ENCODE measurements at places on chromosomes 3 and 15.

GRCh38 chr3:169497567-169498257 lies 165.8 kb downstream of the MECOM start:
- DNase-seq = no peak

DNA sequence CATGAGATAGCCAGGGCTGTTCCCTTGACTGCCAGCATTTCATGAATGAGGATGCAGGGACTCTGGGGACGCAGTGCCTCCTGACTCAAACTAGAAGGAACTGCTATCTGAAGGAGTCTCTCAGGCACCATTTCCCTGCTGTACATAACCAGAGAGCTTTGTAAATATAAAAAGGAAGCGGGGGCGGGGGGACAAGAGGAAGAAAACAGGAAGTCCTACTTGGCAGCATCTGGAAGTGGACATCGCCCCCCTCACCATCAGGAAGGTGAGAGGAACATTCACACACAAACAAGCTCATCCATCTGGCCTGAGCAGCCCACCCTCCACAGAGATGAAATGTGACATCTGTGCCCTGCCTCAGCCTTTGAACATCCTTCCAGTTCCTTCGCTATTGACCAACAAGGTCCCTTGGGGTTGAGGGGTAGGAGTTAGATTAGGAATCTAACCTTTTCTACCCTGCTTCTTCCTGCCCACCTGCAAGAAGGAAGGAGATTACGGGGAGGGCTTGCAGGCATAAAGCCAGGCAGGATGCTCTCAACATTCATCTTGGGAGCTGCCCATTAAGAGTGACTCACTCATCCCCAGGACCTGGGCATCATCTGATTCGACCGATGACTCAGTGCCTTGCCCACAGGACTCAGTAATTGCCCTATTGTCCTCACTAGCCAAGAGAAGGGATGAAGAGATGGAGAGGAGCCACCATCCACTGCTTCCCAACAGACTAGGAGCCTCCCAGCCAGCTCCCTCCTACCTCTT lies 31.9 kb downstream of the SH3BP5 start:
- DNase-seq = no peak

DNA sequence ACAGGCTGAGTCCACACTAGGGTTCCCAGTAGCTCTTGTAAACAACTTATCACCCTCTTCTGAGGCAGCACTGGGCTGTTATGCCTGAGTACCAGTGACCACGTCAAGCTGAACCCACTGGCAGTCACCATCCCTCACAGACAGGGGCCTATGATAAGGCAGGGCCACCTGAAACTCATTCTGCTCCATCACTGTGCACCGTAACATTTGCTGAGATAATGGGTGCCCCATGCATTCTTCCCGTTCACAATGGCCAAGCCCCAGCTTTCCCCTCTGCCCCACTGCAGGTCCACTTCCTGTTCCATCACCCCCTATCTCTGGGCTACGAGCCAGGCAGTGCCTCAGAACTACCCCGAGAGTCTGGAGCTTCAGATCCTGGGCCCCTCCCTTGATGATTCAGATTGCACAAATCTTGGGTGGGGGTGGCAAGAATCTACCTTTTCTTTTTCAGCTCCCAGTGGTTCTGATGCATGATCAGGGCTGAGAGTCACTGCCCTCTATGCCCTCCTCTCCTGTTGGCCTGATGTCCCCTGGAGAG lies 158.0 kb downstream of the RAB11A start:
- DNase-seq = no peak

- DNase-seq = no peak
Observed at GRCh38 chr3:123138839-123139444, 62.8 kb upstream of the SEC22A start.

DNA sequence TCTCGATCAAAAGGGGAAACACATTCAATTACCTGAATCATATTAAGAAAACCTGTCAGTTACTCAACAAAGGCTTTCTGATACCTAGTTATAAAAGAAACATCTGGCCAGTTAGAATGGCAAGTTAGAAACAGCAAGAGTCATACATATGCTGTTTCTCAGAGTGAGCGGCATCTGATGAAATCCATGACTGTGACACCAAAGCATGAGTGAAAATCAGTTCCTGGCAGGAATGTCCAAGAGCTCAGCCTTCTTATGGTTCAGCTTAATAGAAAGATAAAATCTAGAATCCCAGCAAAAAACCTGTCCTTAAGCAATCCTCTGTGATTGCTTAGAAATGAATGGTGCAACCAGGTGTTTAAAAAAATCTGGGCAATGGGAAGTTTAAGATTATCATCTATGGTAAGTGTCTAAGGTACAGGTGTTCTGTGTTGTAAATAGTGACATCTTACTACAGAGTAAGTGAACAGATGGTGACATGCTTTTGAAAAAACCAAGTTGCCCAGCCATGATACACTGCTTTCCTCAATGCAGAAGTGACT lies 18.8 kb downstream of the B4GALT4 start:
- DNase-seq = no peak

- no peak for DNase-seq
Observed at GRCh38 chr3:55471522-55472280, 15.4 kb downstream of the WNT5A start.

DNA sequence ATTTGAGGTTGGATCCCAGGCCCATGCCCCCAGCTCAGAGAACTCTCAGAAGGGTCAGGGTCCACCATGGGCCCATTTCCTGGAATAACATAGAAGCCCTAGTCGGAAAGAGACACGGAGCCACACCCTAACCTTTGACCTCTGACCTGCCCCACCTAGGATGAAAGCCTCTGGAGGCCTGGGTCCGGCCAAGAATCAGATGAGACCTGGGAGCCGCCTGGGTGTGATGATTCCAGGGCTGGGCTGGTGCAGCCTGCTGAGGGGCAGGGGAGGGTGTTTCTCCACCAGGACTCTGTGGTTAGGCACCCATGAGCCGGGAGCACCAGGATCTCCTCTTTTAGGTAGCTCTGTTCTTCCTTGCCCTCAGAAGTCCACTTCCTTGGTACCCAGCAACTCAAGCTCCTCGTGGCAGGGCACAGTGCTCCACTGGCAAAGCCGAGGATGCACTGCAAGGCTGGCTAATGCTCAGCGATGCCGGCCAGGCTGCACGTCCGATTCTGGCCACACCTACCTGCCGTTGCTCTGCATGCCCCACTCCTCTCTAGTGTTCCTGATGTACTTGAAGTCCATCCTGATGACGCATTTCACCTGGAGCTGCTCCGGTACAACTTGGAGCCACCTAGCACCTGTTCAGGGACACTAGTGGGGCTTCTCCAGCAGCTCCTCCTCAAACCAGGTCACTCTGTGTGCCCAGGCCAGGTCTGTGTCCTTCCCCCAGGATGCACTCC lies 57.4 kb downstream of the ZNF445 start:
- DNase-seq = no peak

GRCh38 chr3:108088146-108088545 lies 2.7 kb downstream of the CD47 start:
- no peak for DNase-seq

- no peak for DNase-seq
Observed at GRCh38 chr3:52857864-52858263, 23.0 kb upstream of the MUSTN1 start.

DNA sequence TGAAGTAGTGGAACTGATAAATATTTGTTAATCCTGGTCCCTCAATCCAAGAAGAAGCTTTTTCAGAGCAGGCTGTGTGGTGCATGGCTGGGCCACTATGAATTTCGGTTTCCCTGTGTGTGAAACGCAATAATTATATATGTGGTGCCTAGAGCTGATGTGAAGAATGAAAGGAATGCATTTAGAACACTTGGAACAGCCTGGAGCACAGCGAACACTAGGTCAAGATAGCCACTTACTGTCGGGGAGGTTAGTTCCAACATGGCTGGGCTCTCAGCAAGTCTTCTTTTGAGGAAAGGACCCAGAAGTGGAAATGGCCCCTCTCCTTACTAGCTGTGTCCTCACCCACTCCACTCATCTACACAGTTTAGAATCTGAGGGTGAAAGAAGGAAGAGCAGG lies 245.7 kb downstream of the FHIT start:
- no peak for DNase-seq

DNA sequence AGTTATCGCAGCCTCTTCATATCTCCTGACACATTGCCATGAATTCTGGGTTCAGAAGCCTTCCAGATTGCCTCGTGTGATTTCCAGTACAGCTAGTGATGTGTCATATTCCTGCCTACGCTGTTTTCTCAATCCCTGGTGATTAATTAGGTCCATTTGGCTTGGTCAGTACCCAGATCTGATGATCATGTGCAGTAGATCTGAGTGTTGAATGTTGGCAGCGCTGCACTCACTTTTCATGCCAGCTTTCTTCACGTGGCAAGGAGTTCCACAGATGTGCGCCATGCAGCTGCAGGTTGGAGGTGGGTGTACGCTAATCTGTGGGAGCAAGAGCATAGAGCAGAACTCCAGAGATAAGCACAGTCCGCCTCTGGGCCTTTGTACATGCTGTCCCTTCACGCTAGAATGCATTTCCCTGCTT lies 86.9 kb upstream of the COL6A5 start:
- no peak for DNase-seq

GRCh38 chr3:183148056-183148455 lies 14.5 kb downstream of the LAMP3 start:
- no peak for DNase-seq

DNA sequence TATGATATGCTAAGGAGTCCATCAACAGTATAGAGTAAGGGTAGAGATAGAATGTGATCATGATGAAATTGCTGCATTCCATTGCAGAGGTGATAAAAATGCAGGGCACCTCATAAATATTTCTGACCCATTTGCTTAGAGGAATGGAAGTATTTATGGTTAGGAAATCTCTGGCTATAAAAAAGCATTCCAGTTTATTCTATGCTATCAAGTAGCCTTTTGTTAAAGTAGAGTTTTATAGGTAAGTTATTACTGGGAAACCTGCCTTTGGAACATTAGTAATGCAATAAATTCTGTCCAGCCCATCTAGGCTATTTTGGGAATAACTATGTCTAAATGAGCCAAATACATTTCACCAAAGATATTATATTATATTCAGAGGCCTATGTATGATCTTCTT lies 19.8 kb upstream of the STRIT1 start:
- DNase-seq = no peak

DNA sequence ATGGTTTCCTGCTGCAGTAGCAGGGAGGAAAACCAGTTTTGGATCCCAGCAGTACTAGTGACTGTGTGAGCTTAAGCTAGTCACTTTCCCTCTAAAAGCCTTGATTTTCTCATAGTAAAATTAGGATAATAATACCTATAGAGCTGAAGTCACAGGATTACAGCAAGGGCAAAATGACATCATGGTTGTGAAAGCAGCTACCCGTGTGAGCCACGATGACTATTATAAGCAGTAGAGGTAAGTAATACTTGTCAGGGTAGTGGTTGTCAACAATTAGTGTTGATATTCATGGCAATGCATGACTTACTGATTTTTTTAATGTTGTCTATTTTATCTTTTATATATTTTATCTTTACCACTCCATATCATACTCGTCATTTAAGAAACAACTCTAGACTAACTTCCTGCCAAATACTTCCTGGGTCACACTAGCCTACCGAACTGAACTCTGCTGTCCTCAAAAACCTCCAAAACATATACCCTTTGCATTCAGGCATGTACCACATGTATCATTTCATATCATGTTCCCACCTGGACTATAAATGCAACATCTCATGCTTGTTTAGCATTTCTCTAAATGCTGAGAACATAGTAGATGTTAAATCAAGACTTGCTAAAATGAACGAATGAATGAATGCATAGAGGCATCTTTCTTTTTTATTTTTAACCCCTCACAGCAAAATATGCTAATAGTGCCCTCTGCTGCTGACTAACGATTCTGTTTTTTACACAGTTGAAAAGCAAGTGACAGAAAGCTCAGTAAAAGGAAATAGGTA lies 172.6 kb downstream of the P3H2 start:
- DNase-seq = no peak

DNA sequence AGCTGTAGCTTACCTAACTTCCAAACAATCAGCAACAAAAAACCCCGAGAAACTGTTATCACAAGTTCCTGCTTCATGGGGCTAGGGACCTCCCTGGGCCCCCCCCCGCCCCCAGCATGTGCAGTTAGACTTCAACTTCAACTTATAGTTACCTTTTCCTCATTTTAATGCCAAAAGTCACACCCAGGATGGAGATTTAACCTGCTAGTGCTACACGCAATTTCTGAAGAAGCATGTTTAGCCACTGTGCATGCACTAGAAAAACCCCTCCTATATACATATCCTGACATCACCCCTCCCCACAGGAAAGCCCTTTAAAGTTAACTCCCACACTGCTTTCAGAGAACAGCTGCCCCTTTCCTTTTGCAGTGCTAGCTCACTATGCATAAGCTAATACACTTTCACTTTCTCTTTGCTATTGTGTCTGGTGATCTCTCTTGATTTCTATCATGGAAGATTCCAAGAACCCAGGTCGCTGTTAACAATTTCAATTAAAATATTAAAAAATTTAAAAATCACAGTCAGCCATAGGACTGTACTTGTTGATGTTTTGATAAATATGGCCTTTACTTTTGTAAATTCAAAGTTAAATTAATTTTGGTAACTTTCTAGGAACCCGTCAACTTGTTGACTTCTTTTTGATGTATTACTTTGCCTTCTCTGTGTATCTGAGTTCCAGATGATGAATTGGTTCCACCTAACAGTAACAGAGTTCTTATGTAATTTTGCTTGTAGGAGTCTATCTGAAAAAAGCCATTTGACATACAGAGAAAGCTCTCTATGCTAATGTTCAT lies 75.2 kb upstream of the ACAD9 start:
- peak; percentile 23 for DNase-seq

DNA sequence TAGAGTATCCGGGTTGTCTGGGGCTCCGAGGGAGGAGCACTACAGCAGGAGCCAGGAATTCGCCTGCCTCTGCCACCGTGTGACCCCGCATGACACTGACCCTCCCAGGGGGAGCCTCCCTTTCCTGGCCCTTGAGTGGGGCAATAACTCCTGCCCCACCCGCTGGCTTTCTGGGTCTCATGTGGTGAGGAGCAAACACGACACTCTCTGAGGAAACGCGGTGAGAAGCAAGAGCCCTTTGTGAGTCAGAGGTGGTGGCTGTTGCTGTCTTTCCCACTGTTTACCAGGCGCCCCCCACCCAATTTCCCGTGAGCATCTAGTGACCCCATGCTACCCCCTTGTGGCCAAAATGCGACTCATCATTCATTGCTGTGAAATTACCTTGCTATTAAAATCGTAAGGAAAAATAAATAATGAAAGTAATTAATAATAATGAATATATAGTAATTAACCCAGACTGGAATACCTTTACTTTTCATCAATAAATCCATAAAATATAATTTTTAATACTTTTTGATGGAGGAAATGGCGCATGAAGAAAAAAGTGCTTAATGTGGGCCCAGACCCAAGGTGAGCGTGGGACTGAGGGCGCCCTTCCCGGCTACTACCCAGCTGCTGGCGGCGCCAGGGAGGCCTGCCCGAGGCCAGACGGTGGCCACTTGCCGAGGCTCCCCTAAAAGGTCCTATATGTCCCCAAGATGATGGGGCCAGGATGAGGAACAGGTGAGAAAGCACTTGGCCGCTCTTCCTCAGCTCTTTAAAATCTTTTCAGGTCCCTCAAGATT lies 29.3 kb downstream of the CCNL1 start:
- peak; percentile 83 for DNase-seq

- no peak for DNase-seq
Observed at GRCh38 chr15:74376825-74377581, 9.6 kb upstream of the CYP11A1 start.

All from T-helper 22 cell (primary cell).